Left renal pelvis (tissue), 4 donors: ENCODE measurements at places on chromosomes 13 and 19. TPM values are rescaled to one million over a fixed set of nuclear protein-coding genes. Genes with fewer than 3 reads are reported as not detected.

GRCh38 chr19:13430790-13431582, 75.3 kb downstream of the CACNA1A start:
- no peak for DNase-seq

DNA sequence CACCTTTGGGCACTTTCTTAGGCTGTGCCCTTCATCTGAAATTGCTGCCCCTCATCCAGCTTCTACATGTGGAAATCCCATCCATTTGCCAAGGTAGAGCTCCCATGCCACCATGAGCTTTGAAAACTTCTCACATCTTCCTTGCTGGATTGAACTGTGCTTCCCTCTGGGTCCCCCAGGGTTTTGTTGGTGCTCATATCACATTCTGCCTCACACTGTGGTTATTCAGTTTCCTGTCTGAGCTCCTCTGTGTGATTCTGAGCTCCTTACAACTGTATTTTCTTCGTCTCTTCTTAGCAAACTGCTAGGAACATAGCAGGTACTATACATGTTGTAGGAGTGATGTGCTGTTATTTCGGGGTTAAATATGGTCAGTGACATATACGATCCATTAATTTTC, 74.9 kb upstream of the KL start:
- no peak for DNase-seq

- DNase-seq, result no peak
Observed at GRCh38 chr13:74554569-74555275, 420.5 kb upstream of the KLF12 start.

The ADM5 gene
- 1.5 TPM for polyA plus RNA-seq

The CRLF1 gene
- polyA plus RNA-seq, result 3.5 TPM

GRCh38 chr13:57932061-57932460, 300.5 kb downstream of the PCDH17 start:
- no peak for DNase-seq

The CEACAM16 gene
- not detected for polyA plus RNA-seq

DNA sequence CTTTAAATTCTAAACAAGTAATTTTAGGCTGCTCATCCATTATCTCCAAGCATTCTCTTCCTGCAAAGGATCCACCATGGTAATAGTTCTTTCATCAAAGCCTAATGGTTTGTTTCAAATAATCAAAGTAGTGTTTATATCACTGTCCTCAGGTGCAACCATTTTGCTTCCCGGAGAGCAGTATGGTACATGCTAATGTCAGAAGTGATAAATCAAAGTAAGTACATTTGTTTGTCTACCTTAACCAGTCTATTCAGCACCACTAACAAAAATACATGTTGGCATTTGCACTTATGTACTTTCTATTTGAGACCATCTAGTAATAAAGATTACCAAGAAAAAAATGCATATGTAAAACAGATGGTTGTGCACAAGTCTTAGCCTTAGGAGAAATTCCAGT, 37.5 kb downstream of the DACH1 start:
- DNase-seq, result no peak

- no peak for DNase-seq
Observed at GRCh38 chr13:31756346-31756745, 17.0 kb downstream of the RXFP2 start.

DNA sequence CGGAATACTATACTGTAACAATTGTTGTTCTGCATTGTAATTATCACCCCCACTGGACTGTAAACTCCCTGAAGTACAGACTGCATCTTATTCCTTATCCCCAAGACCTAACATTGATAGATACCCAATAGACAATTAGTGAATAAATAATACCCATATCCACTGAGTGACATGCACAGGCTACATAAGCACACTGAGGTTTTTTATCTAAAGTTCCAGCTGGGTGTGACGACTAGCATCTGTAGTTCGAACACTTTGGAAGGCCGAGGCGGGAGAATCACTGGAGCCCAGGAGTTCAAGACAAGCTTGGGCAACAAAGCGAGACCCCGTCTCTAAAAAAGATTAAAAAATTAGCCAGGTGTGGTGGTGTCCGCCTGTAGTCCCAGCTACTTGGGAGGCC, 2.5 kb downstream of the KPNA3 start:
- DNase-seq, result no peak

The ATXN8OS gene
- 0.29 TPM for polyA plus RNA-seq

GRCh38 chr13:37364007-37364406, 234.6 kb downstream of the POSTN start:
- no peak for DNase-seq

The PSG5 gene
- not detected for polyA plus RNA-seq

DNA sequence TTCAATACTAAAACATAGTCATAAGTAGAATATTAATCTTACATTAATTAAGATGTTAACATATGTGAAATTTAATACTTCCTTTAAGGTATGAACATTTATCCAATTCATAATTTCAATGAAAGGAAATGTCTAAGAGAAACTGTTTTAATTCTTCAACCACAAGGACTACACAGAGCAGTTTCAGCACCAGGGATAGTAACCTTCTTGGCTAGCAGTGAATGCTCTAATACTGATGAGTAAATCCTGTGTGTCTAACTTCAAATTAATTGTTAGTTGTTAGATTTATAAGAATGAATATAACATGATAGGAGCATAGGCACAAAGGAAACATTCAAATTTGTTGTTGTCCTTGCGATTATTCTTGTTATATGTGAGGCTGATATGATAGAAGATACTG, 15.6 kb upstream of the NBEA start:
- DNase-seq, result no peak

DNA sequence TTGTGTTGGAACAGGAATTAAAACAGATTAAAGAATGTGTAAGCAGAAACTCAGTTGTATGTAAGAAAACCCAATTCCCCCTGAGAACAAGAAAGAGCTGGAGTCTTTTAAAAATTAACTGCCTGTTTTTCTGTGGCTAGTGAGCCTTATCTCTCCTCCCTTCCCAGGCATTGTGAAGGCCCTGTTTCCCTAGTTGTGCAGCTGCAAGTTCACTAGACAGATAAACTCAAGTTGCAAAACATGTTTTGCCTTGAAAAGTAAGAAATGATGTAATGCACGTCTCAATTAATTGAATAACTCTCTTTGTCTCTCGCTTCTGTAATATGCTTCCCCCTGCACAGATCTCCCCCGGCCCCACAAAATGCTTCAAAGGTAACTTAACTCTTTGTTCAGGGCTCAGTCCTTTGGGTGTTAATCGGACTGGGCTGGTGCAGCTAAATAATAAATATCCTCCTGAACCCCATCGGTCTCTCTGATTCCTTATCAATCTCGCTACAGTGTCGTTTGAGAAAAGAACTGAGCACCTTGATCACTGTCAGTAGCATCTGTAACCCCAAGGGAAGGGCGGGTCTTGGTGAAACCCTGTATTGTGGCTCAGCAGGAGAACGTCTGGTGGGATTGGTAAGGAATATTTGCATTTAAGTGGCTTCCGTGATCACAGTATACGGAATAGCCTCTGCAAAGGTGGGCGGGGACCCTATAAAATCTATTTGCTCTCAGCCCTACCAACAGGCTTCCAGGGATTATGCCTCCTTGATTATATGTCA, 1.6 kb upstream of the ZNF556 start:
- DNase-seq, result no peak

The SHISA7 gene
- 0.17 TPM for polyA plus RNA-seq
